ENCODE measurements at places on chromosomes 5 and 9. TPM values are rescaled to one million over a fixed set of nuclear protein-coding genes. Genes with fewer than 3 reads are reported as not detected.

Gene LCN15
- total RNA-seq = not detected

- DNase-seq = peak; percentile 13
Measured at GRCh38 chr5:16536246-16536645, 70.6 kb upstream of the ZNF622 start.

GRCh38 chr9:28671000-28671399, 1097.7 kb upstream of the C9orf72 start:
- DNase-seq = no peak

DNA sequence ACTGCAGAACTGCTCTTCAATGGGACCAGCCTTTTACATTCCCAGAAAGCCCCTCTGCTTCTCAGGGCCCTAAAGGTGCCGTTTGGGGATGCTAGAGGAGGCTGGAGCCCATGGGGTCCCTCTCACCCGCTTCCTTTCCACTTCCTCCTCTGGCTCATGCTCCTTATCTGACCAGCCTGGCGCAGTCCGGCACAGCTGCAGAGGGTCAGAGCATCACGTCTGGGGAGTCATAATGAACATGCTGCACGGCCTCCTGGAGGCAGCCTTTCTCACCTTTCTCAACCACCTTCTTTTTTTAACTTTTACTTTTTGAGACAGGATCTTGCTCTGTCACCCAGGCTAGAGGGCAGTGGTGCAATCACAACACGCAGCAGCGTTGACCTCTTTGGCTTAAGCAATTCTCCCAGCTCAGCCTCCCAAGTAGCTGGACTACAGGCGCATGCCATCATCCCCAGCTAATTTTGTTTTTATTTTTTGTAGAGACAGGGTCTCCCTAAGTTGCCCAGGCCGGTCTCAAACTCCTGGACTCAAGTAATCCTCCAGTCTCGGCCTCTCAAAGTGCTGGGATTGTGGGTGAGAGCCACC, 15.1 kb upstream of the TCF7 start:
- DNase-seq = no peak

GRCh38 chr9:75229605-75230332, 141.5 kb downstream of the OSTF1 start:
- DNase-seq = no peak

- peak; percentile 76 for DNase-seq
Measured at GRCh38 chr5:108681079-108681921, 66.4 kb upstream of the FER start.

DNA sequence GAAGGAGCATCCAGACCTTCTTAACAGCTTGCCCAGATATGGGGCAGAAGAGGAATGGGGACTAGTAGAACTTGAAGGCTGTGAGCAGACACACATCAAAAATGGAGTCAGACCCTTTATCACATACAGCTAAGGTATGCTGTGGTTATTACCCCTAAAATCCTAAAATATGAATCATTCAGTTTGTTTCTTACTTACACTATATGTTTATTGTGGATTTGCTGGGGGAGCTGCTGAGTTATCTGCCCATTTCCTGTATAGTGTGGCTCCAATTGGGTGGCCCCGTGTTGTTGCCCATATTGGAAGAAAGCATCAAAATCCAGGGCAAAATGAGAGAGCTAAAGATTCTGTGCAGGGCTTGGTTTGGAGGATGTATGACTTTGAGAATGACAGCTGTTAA, 56.9 kb downstream of the AP3S1 start:
- DNase-seq = peak; percentile 65

DNA sequence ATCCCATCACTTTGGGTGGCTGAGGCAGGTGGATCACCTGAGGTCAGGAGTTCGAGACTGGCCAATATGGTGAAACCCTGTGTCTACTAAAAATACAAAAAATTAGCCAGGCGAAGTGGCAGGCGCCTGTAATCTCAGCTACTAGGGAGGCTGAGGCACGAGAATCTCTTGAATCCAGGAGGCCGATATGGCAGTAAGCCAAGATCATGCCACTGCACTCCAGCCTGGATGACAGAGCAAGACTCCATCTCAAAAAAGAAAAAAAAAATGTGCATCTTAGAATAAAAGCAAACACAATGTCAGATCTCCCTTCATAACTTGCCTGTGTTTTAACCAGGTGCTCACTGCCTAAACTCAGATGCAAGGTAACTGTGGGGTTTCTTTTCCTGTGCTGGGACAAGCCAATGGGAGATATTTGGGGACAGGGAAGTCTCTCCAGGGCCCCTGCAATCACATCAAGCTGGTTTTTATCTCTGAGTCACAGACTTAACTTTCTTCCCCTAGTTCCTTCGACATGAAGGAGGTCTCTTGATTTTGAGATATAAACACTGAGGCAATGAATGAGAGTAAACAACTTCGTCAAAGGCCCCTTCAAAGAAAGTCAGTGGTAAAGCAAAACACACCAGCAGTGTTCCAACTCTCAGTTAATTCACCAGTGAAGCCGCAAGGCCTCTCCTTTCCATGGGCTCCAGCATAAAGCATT, 99.1 kb downstream of the SNX18 start:
- no peak for DNase-seq

DNA sequence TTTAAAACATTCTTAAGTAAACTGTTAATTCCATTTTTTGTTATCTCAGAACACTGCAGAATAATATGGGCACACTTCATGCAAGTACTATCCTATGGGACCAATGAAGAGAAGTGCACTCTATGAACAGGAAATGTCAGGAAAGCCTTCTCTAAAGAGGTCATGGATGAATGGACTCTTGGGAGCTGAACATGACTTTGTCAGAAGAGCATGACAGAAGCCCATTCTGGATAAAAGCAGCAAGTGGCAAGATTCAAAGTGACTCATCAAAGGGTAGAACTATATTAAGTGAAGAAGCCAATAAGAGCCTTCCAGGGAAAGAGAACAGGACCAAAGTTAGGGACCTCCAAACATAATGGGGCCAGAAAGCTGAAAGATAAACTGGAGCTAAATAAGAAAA, 94.0 kb downstream of the RAPGEF6 start:
- no peak for DNase-seq

All from A172 (cell line).